Right ventricle myocardium inferior (tissue), 1 donor: ENCODE measurements at places on chromosomes 2 and 18.

DNA sequence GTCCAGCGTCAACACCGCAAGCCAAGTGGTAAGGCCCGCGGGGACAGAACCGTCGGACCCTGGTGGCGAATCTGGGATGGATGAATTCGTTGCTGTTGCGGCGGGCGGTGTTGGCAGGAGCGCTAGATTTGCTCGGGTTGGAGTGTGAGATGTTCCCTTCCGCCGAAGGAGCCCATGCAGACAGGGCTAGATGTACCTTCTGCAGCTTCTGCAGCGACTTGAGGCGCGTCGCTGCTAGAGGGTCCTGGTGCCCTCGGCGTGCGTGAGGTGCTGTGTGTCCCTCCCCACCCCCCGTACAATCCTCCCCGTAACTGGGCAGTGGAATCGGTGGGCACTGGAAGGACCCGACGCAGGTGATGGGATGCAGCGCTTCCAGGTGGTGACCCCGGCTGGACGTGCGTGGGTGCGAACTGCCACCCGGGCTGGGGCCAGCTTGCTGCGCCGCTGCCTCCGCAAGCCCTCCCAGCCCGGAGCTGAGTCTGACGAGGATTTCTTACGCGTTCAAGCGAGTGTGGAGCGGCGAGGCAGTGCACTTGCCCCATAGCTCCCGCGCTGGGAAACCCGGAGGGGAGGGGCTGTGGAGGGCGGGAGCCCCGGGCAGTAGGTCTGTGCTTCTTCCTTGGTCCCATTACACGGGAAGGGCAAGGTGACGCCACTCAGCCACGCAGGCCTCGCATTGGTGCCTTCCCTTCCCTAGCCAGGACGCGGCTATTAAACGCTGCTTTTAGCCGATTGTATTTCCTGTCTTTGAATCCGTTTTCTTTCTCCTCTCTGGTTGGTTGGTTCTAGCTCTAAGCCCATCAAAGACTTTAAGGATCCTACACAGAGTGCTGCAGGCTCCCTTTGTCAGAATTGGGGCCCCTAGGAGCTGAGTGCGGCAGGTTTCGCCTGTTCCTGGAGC, 34.2 kb downstream of the CHRNA1 start:
- no peak for DNase-seq

GRCh38 chr2:23402205-23402740, 17.3 kb downstream of the KLHL29 start:
- no peak for DNase-seq

DNA sequence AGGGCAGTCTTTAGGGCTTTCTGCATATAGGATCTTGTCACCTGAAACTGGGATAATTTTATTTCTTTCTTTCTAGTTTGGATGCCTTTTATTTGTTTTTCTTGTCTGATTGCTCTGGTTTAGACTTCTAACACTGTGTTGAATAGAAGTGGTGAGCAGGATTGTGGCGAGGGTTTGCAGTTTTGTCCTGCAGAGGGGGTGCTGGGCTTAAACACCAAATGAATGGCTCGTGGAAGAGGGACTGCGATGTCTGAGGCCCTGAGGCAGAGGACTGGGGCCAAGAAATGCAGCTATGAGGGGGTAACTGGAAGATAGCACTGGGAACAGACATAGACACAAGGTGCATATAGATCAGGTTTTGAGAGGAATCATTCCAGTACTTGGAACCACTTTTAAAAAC, 20.5 kb downstream of the UBE2F start:
- no peak for DNase-seq

- no peak for DNase-seq
These were observed 1.1 kb upstream of the FRZB start for GRCh38 chr2:182867426-182868053.

- DNase-seq: no peak
These were observed 122.6 kb downstream of the WDPCP start for GRCh38 chr2:63465633-63466032.

DNA sequence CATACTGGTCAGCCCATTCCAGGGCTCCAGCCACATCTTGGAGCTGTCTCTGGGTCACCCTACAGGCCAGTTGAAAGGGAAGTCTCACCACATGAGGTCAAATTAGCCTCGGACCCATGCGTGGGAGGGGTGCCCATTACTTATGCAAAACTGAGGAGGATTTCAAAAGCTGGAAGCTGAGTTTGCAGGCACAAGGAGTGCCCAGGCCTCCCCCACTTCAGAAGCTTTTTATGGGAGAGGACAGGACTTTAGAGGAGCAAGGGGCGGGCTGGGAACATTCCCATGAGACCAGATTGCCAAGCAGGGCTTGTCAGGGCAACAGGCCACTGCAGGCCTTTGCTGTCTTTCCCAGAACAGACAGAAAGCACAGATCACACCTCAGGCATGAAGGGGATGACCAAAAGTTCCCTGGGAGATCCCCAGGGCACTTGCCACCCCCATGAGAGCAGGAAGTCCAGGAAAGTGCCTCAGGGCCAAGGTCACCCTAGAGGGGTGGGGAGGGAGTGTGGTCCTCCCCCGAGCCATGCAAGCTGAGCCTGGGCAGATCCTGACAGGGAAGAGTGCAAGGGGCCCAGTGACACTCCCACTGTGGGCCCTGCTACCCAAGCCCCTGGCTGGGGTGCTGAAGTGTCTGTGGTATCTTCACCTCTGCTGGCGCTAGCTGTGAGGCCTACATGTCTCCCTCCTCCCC, 267.7 kb downstream of the BCL11A start:
- DNase-seq: no peak

GRCh38 chr2:2542316-2542715, 211.2 kb upstream of the MYT1L start:
- no peak for DNase-seq

- no peak for DNase-seq
These were observed 232.5 kb downstream of the TFCP2L1 start for GRCh38 chr2:121052521-121052920.

DNA sequence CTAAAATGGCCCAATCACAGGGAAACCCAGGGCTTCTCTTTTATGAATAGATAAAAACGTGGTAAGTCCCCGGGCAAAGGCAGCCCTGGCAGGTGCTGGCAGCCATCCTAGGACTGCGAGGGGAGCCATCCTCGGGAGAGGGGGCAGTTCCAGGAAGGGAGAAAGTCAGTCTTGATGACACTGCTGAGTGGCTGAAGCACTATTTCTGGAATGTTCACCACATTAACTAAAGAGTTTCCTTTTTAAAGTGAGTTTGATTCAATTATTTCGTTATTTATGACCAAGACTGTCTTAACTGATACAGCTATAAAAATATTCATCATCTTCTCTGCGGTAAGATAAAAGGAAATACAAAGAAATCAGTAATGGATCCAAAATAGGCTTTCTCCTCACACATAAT, 20.4 kb downstream of the TTR start:
- no peak for DNase-seq

GRCh38 chr18:54932472-54932871, 26.8 kb downstream of the CCDC68 start:
- no peak for DNase-seq

GRCh38 chr2:85707304-85707703, 13.1 kb downstream of the GNLY start:
- DNase-seq: no peak

DNA sequence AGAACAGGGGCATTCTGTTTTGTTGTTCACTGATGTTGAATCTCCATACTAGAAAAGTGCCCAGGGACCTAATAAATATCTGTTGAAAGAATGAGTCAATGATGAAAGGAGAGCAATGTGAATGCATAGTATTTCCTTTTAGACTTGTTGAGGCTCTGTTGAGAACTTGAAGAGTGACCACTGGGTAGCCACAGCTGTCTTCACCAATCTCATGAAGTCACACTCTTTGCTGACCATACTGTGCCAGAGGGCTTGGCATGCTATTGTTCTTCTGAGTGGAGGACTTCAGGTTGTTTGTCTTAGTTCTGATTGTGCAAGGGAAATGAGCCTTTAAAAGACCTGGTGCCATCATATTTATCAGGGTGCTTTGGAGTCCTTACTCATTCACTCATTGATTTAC, 41.6 kb upstream of the NT5C1B start:
- no peak for DNase-seq

DNA sequence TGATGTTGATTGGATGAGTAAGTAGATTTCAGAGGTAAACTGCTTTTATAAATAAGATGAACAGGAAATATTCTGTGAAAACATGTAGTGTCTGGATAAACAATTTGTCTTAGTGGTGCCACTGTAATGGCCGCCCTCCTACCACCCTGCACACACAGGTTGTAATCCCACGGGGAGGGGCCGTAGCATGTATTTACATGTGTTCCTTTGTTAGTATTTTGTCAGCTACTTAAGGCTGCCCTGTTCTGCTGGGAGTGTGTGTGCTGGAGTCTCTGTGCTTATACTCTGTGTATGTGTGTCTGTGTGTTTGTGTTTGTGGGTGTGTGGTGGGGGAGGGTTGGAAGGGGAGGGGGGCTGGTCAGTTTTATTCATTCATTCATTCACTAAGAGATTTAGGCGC, 5.1 kb downstream of the TSHZ1 start:
- no peak for DNase-seq

DNA sequence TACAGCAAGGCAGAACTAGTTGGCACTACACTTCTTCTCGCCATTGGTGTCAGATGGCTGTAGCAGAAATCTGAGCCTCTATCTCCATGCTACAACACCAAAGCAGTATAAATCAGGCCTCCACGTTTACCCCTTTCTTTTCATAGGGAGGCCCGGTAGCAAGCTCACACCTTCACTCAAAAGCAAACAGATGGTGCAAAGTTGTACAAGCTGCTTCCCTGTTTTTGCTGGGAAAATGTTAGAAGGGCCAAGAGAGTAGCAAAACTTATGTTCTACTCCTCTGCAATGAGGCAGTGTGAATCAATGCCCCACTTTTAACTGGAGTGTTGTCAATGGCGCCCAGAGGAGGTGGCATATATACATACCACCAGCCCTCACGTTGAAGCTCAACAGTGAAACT, 369.6 kb upstream of the NRXN1 start:
- no peak for DNase-seq

GRCh38 chr2:49514201-49514600, 359.9 kb upstream of the FSHR start:
- no peak for DNase-seq

DNA sequence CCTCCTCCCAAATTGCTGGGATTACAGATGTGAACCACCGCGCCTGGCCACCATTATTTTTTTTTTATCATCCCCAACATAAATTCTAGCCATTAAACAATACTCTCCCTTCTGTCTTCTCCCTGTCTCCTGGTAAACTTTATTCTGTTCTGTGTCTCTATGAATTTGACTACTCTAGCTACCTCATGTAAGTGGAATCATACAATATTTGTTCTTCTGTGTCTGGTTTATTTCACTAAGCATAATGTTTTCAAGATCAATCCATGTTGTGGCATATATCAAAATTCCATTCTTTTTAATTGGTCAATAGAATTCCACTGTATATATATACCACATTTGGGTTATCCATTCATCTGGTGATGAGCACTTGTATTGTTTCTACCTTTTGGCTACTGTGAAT, 71.6 kb downstream of the MCFD2 start:
- DNase-seq: no peak

DNA sequence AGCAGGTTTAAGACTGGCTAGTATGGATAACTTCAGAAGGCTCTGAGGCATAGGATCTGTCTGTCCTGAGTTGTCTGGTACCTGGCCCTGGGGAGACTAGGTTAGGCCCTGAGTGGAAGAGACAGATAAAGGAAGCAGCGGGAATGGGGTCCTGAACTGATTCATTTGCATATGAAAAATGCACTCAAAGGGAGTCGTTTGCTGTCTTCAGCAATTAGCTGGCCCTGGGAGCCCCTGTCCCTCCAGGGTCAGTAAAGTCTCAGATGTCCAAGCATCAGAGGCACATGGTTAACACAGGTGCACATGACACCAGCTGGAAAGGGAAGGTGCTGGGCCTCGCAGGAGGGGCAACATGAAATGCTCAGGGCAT, 172.4 kb downstream of the ACOXL start:
- no peak for DNase-seq

DNA sequence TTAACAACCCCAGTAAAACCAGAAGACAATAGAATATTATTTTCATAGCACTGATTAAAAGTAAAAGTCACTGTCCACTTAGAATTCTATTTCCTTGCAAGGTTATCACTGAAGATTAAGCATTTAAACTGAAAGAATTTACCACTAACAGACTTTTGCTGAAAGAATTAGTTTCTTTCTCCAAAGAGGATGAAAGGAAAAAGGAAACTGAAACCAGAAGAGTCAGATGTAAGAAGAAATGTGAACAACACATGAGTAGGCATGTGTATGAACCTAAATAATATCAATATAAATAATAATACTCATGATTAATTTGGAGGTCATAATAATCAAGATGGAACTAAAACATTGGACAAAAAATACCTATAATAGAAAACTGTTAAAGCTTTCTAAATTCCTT, 82.4 kb upstream of the KLHL29 start:
- DNase-seq: no peak

GRCh38 chr2:238079874-238080327, 19.1 kb downstream of the SCLY start:
- no peak for DNase-seq

GRCh38 chr2:224865016-224865415, 148.9 kb upstream of the CCDC195 start:
- DNase-seq: no peak

DNA sequence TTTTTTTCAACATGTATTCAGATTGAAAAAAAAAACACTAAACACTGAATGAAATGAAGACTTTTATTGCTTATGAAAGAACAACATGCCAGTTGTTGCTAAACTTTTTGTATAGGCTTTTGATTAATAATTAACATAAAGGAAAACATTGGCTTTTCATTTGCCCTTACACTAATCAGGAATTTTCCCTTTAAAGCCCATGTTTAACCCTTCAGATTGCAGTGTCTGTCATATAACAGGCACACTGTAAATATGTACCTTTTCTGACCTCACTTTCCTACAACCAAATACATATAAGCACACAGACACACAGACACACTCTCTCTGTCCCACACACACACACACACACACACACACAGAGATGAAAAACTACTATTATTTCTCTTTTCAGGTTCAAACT, 84.4 kb downstream of the MAP2 start:
- DNase-seq: no peak

GRCh38 chr2:12720278-12720620, 3.5 kb downstream of the TRIB2 start:
- no peak for DNase-seq

DNA sequence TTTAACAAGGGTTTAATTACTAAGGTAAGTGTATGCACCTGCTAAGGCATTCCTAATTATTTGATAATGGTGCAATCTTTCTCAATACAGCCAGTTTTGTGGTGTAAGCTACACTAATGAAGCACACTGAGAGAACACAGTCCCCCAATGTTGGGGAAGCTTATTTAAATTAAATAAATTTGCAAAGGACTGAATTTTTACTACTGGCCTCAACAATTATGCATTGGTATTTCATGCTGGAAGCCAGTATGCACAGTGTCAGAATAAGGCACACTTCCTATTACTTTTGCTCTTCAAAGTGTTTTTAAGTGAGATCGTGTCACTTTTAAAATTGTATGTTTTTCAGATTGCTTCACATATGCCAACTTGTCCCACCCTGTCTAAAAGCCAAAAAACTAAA, 103.2 kb upstream of the ZNF521 start:
- DNase-seq: no peak
